ENCODE measurements at places on chromosomes 5 and 9. TPM values are rescaled to one million over a fixed set of nuclear protein-coding genes. Genes with fewer than 3 reads are reported as not detected.

DNA sequence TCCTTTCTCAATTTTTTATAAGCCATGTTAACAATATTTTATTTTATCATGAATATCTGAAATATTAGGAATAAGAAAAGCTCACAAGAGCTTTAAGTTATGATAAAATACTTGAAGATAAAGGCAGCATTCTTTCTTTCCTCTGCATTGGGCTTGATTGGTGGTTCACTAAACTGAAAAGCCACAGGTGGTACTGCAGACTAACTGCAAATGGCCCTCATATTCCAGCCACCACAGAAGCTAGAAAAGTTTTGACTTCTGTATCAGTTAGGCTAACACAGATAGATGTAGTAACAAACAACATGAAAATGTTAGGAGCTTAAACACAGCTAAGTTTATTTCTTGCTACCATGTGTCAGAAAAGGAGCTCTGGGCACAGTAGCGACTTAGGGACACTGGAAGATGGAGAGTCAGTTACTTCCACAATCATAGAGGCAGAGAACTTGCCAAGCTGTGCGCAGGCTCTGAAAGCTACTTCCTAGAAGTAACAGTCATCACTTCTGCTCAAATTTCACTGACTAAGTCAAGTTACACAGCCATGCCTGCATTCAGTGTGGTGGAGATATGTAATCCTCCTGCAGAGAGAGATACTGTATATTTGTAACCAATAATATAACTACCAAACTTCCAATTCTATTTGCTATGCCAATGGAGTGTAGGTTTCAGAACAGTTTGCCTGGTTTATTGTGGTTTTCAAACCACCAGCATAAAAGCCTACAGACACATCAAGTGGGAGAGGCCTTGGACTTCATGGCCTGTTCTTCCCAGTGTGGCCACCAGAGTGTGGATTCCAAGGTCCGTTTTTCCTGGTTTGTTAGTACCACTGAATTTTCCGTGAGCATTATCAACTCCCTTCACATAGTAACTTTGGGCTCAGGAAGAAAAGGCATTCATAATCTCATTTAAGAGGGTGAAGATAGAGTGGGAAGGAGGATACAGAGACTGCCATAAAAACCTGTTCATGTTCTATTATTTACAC is 268.3 kb downstream of the PJA2 start:
- H3K36me3 ChIP-seq, result no peaks in the 10 kb centered on the region
- DNase-seq, result no peak
- H3K4me1 ChIP-seq, result no peaks in the 10 kb centered on the region
- H3K27ac ChIP-seq, result no peak overlapping the region
- H3K27me3 ChIP-seq, result no peaks in the 10 kb centered on the region
- no peak overlapping the region for H3K4me3 ChIP-seq

The C9orf153 gene
- polyA plus RNA-seq, result 0.16 TPM

- peak overlapping the region; percentile 71 for H3K27ac ChIP-seq
- H3K27me3 ChIP-seq, result no peaks in the 10 kb centered on the region
- DNase-seq, result no peak
- H3K36me3 ChIP-seq, result no peaks in the 10 kb centered on the region
Measured at GRCh38 chr9:68643901-68644809, 60.9 kb upstream of the PIP5K1B start.

GRCh38 chr9:134597957-134598883 is 43.4 kb upstream of the COL5A1 start:
- no peaks in the 10 kb centered on the region for H3K36me3 ChIP-seq
- no peaks in the 10 kb centered on the region for H3K27me3 ChIP-seq
- H3K27ac ChIP-seq, result no peak overlapping the region
- H3K4me3 ChIP-seq, result no peak overlapping the region

GRCh38 chr9:123872710-123873109 is 57.2 kb downstream of the DENND1A start:
- peaks cover 17% of the 10 kb centered on the region for H3K36me3 ChIP-seq
- H3K27me3 ChIP-seq, result no peaks in the 10 kb centered on the region
- peaks cover 4% of the 10 kb centered on the region for H3K4me1 ChIP-seq
- H3K4me3 ChIP-seq, result no peak overlapping the region

DNA sequence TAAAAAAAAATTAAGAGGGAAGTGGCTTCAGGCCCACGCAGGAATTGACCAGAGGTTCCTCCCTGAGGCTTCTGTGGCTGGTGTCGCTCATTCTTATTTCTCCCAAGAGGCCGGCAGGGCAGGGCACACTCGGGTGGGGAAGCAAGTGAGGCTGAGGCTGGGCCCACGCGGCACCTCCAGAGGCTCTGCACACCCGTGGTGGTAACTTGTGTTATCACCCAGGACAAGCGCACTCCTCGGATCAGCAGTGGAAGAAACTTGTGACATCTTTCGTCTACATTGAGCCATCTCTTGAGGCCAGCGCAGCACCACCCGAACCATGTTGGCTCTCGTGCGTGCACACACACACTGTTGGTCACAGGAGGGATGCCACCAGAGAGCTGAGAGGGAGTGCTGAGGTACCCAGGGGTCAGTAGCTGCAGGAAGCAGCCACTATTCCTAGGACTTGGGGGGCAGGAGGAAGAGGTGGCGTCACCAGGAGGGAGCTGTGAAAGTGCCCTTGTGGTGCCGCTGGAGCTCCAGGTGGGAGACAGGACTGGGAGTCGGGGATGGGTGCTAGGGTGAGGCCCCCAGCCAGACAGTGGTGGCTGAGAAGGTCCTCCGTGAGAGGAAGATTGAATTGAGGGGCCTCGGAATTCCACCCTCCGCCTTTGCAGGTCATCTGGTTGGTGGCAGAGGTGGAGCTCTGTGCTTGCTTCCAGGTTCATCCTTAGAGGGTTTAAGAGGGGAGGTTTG is 6.4 kb downstream of the NDUFS6 start:
- peaks cover 82% of the 10 kb centered on the region for H3K36me3 ChIP-seq
- no peak overlapping the region for H3K4me3 ChIP-seq
- no peaks in the 10 kb centered on the region for H3K27me3 ChIP-seq
- DNase-seq, result peak; percentile 65
- peaks cover 51% of the 10 kb centered on the region for H3K4me1 ChIP-seq
- no peak overlapping the region for H3K27ac ChIP-seq

DNA sequence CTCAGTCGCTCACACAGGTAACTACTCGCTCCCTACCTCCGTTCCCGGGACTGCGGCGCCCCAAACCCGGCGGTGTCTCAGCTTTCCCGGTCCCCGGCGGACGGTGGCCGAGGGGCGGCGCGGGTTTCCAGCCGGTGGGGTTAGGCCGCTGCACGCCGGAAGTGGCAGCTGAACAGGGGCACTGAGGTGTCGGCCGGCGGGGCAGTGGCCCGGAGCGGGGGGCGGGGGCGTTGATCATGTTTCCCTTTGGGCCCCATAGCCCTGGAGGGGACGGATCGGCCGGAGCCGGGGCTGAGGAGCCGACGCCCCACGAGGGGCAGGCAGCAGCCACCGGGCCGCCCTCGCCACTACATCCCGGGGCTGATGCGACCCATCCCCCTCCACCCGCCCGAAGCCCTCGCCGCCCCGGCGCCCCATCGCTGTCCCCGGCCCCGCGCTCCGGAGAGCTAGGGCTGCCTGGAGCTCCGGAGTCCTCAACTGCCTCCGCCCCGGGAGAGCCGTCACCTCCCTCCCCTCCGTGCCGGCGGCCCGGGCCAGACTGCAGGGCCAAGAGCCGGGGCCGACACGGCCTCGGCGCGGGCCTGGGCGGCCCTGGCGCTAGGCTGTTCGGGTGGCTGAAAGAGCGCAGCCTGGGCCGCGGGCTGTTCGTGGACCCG is at the start of gene DCAF10:
TSS of gene DCAF10 (plus strand) at position 167 of the 656 bp plus-strand sequence. CDS start at position 237, 70 bp downstream.
- H3K27ac ChIP-seq, result peak within 1 kb of the TSS; percentile 97
- H3K27me3 ChIP-seq, result peaks cover 3% of the 10 kb centered on the region
- peak; percentile 96 for DNase-seq

DNA sequence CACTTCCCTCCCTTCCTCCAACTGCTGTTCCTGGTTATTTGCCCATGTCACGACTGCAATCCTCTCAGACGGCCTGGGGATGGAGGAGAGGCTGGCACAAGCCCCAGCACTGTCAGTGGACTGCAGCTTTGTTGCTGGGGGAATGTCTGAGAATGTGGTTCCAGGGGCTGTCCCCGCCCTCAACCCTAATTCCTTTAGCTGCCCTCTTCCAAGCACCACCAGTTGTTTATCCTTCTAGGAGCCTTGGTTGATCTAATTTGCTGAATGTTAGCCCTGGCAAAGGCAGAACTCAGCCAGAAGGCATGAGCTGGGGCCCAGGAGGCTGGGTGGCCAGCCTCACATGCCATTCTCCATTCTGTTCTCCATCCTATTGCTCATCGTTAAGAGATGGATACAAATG is 51.6 kb downstream of the ADAM19 start:
- peaks cover 4% of the 10 kb centered on the region for H3K4me1 ChIP-seq
- H3K4me3 ChIP-seq, result no peak overlapping the region
- H3K27me3 ChIP-seq, result no peaks in the 10 kb centered on the region
- peak overlapping the region; percentile 82 for H3K27ac ChIP-seq

DNA sequence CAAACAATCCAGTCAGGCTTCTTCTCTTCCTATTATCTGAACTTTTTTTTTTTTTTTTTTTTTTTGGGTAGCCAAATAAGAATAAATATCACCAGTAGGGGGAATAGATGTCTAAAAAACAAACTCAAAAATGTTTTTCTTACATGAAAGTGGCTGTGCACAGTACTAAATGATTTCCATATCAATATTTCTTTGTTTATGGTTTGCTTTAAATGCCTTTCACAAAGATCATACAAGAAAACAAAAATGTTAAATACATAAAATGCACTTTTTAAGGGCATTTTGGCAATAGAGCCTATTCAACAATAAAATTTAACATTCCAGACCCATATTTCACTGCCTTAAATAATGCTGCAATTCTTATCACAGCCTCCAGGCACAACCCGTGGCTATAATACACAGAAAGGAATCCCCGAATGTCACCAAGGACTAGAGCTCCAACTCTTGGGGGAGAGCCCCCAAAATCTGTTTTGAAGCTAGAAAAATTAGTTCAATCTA is 91.1 kb upstream of the TBCA start:
- H3K36me3 ChIP-seq, result no peaks in the 10 kb centered on the region
- no peak overlapping the region for H3K4me3 ChIP-seq
- H3K27me3 ChIP-seq, result no peaks in the 10 kb centered on the region
- no peak for DNase-seq
- no peak overlapping the region for H3K27ac ChIP-seq
- no peaks in the 10 kb centered on the region for H3K4me1 ChIP-seq

- no peak for DNase-seq
- no peaks in the 10 kb centered on the region for H3K27me3 ChIP-seq
- H3K36me3 ChIP-seq, result no peaks in the 10 kb centered on the region
- H3K27ac ChIP-seq, result no peak overlapping the region
- H3K4me1 ChIP-seq, result no peaks in the 10 kb centered on the region
- H3K4me3 ChIP-seq, result no peak overlapping the region
Measured at GRCh38 chr5:154162539-154163151, 27.9 kb upstream of the GALNT10 start.

- no peak for DNase-seq
- H3K4me1 ChIP-seq, result no peaks in the 10 kb centered on the region
- H3K27me3 ChIP-seq, result no peaks in the 10 kb centered on the region
- H3K27ac ChIP-seq, result no peak overlapping the region
- H3K4me3 ChIP-seq, result no peak overlapping the region
- no peaks in the 10 kb centered on the region for H3K36me3 ChIP-seq
Measured at GRCh38 chr5:53359916-53360517, 120.4 kb upstream of the FST start.

GRCh38 chr5:180097163-180097894 is 25.8 kb upstream of the RNF130 start:
- H3K4me3 ChIP-seq, result no peak overlapping the region
- no peaks in the 10 kb centered on the region for H3K36me3 ChIP-seq
- DNase-seq, result peak; percentile 43
- H3K27me3 ChIP-seq, result peaks cover 13% of the 10 kb centered on the region
- H3K4me1 ChIP-seq, result peaks cover 12% of the 10 kb centered on the region
- H3K27ac ChIP-seq, result no peak overlapping the region

The PCDHGB2 gene
- 0.22 TPM for polyA plus RNA-seq

DNA sequence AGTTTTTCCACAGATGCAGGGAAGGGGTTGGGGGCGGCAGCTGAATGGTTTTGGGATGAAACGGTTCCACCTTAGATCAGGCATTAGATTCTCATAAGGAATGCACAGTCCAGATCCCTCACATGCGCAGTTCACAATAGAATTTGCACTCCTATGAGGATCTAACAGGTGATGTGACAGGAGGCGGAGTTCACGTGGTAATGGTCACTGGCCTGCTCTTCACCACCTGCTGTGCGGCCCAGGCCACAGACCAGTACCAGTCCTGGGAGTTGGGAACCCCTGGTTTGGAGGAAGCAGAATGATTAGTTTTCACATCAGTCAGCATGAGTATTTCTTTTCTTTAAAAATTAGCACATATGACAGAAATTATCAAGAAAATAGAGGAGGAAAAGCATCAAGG is 26.3 kb downstream of the ANP32B start:
- peaks cover 4% of the 10 kb centered on the region for H3K36me3 ChIP-seq
- peak overlapping the region; percentile 4 for H3K27ac ChIP-seq
- H3K4me3 ChIP-seq, result no peak overlapping the region
- H3K27me3 ChIP-seq, result no peaks in the 10 kb centered on the region
- DNase-seq, result no peak
- H3K4me1 ChIP-seq, result peaks cover 14% of the 10 kb centered on the region

The WDR38 gene
- not detected for polyA plus RNA-seq

- no peak for DNase-seq
- H3K4me3 ChIP-seq, result no peak overlapping the region
- H3K36me3 ChIP-seq, result no peaks in the 10 kb centered on the region
- H3K4me1 ChIP-seq, result no peaks in the 10 kb centered on the region
- no peak overlapping the region for H3K27ac ChIP-seq
Measured at GRCh38 chr5:169415371-169415770, 114.4 kb upstream of the SLIT3 start.

The ZNF462 gene
- polyA plus RNA-seq, result 1.4 TPM

DNA sequence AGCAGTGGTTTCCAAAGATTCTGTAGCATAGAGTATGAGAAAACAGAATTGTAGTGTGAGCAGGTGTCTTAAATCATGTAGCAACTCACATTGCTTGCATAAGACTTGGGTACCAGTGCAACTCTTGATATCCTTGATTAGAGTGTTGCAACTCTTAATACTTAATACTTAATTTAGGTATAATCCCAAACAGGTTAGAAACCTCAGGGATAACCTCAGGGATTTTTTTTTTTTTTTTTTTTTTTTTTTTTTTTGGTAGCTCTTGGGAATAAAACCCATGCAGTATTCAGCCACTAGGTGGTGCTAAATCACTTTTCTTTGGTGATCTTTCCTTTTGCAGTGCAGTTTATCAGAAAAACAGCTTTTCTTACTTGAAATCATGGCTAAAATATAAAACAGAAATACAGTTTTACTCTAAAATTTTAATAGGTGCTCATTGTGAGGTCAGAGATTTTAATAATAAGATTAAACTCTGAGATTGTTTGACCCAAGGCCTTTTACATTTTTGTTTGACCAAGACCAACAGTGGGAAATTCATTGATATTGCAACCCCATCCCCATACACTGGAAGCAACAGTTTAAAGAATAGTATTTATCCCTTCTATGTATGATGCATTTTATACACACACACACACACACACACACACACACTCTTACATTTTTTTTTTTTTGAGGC is 55.3 kb downstream of the ERAP1 start:
- H3K36me3 ChIP-seq, result peaks cover 64% of the 10 kb centered on the region
- H3K27me3 ChIP-seq, result no peaks in the 10 kb centered on the region
- no peak for DNase-seq

- no peak overlapping the region for H3K27ac ChIP-seq
- H3K4me1 ChIP-seq, result no peaks in the 10 kb centered on the region
- DNase-seq, result no peak
- no peaks in the 10 kb centered on the region for H3K27me3 ChIP-seq
Measured at GRCh38 chr5:65359981-65360380, 121.7 kb downstream of the ADAMTS6 start.

- no peak overlapping the region for H3K27ac ChIP-seq
- H3K36me3 ChIP-seq, result no peaks in the 10 kb centered on the region
- peaks cover 5% of the 10 kb centered on the region for H3K27me3 ChIP-seq
- H3K4me3 ChIP-seq, result no peak overlapping the region
- peak; percentile 37 for DNase-seq
Measured at GRCh38 chr9:130254747-130255630, 10.6 kb upstream of the HMCN2 start.

The CAVIN4 gene
- polyA plus RNA-seq, result 0.08 TPM
